Upper lobe of left lung (tissue), 6 donors: ENCODE measurements at places on chromosomes 7 and 10. TPM values are rescaled to one million over a fixed set of nuclear protein-coding genes. Genes with fewer than 3 reads are reported as not detected.

- no peaks in the 10 kb centered on the region for H3K27me3 ChIP-seq
- H3K36me3 ChIP-seq = peaks cover 25% of the 10 kb centered on the region
- DNase-seq = no peak
- H3K4me1 ChIP-seq = peaks cover 17% of the 10 kb centered on the region
Measured at GRCh38 chr10:102492983-102493382, 9.5 kb downstream of the ACTR1A start.

- peak within 1 kb of the TSS; percentile 87 for H3K27ac ChIP-seq
- H3K27me3 ChIP-seq = no peaks in the 10 kb centered on the region
- H3K4me1 ChIP-seq = peaks cover 21% of the 10 kb centered on the region
- DNase-seq = peak; percentile 94
Measured at GRCh38 chr10:95693668-95694534, at the start of gene TCTN3. TCTN3 (minus strand) TSS chr10:95693927; CDS start chr10:95693899, 28 bp downstream.

DNA sequence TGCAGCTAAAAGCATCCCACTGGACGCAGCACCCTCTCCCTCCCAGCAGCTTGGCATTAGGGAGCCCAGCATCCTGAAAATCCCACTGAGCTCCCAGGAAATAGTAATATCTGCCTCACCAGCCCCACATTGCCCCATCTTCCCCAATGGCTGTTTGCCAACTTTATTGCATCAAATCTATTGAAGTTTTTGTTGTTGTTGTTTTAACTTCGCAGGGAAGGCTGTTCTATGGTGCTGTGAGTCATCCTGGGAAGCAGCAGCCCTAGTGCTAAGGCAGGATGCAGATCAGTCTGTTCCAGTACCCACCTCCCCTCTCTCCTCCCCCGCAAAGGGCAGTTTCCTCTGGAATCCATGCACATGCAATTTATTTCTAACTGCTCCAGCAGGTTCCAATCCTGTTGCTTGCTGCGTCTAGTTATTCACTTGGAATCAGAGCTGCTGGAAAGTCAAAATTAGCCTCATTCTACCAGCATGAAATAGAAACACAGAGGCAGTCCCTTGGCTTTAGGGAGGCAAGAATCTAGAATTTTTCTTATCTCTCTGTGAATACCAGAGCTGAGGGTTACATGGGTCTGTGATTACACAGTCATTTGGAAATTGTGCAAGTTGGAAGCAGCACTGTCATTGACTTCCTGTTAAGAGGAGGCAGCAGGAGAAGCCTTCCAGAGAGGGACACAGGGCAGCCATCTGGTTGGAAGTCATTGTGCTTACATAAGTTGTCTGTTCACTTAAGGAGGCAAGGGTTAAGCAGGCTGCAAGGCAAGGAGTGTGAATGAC, 115.9 kb upstream of the CACUL1 start:
- DNase-seq = peak; percentile 38
- peaks cover 16% of the 10 kb centered on the region for H3K4me1 ChIP-seq
- no peaks in the 10 kb centered on the region for H3K36me3 ChIP-seq
- H3K27ac ChIP-seq = no peak overlapping the region
- no peak overlapping the region for H3K4me3 ChIP-seq
- H3K27me3 ChIP-seq = no peaks in the 10 kb centered on the region

- no peak overlapping the region for H3K27ac ChIP-seq
- no peaks in the 10 kb centered on the region for H3K27me3 ChIP-seq
- peak overlapping the region; percentile 22 for H3K4me3 ChIP-seq
- no peak for DNase-seq
- no peaks in the 10 kb centered on the region for H3K36me3 ChIP-seq
Measured at GRCh38 chr7:39855325-39855674, 94.8 kb upstream of the CDK13 start.

DNA sequence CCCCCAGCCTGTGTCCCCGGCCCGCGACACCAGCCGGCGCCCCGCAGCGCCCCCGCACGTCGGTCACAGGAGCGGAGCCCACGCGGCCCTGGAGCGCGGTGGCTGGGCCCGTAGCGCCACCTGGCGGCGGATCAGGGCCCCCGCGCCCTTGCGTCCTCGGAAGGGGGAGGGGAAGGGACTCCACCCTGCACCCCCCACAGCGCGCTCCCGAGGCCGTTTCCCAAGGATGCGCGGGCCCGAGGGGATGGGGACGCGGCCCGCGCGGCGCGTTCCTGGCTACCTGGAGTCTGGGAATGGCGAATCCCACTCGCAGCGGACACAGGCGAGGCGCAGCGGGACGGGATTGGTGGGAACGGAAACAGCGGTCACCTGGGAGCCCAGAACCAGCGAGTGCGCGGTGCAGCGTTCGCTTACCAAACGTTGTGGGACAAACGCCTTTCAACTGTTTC, 23.8 kb upstream of the MKI67 start:
- no peaks in the 10 kb centered on the region for H3K36me3 ChIP-seq
- peak; percentile 93 for DNase-seq
- no peak overlapping the region for H3K27ac ChIP-seq
- no peaks in the 10 kb centered on the region for H3K27me3 ChIP-seq

DNA sequence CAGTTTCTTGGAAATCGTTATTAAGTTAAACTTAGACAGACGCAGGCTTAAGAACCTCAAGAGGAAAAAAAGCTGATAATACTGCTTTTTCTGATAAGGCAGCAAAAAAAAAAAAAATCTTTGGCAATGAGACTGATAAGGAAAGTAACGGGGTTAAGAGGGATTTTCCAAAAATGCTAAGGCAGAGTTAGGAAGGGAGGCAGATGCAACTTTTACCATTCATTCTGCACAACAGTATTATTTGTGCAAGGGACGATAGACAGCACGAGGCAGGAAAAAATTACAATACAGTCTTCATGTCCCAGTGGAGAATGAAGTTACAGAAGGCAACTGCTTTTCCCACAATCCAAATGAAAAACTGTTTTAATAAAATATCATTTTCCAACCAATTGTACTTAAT, 194.0 kb downstream of the DOCK4 start:
- H3K36me3 ChIP-seq = no peaks in the 10 kb centered on the region
- DNase-seq = no peak
- no peak overlapping the region for H3K4me3 ChIP-seq
- no peak overlapping the region for H3K27ac ChIP-seq

DNA sequence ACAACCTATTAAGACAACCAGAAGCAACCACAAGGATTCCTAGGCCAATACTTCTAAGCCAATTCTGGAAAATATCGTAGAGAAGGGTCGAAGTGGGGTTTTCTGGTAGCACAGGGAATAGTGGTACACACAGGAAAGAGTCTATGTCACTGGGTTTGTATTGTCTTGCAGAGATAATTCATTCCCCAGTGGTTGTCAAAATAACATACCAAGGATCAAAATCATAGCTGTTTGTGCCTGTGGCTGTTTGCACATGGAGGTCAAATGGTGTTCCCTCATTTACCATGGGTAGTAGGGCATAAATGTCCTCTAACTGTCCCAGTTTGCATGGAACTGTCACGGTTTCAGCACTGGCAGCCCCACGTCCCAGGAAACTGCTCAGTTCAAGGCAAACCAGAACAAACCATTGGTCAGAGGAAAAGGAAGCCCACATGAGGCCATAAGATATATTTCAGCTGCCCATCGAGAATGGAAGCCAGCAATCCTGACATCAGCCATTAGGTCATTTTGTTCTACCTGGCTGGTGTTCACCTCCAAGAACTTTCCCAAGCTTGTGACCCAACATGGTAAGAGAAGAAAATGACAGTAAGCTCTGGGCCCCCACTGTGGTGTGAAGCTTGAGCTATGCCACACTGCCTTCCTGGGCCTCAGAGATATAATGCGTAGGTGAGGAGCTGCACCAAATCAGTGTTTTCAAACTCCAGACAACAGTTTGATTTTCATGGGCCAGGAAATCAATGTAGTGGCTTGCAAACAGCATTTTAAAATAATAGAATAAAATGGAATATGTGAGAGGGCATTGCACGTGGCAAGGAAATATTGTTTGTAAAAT, 53.9 kb upstream of the NFE2L3 start:
- H3K27me3 ChIP-seq = no peaks in the 10 kb centered on the region
- H3K4me3 ChIP-seq = no peak overlapping the region
- no peaks in the 10 kb centered on the region for H3K36me3 ChIP-seq
- no peaks in the 10 kb centered on the region for H3K4me1 ChIP-seq
- H3K27ac ChIP-seq = no peak overlapping the region
- DNase-seq = no peak

DNA sequence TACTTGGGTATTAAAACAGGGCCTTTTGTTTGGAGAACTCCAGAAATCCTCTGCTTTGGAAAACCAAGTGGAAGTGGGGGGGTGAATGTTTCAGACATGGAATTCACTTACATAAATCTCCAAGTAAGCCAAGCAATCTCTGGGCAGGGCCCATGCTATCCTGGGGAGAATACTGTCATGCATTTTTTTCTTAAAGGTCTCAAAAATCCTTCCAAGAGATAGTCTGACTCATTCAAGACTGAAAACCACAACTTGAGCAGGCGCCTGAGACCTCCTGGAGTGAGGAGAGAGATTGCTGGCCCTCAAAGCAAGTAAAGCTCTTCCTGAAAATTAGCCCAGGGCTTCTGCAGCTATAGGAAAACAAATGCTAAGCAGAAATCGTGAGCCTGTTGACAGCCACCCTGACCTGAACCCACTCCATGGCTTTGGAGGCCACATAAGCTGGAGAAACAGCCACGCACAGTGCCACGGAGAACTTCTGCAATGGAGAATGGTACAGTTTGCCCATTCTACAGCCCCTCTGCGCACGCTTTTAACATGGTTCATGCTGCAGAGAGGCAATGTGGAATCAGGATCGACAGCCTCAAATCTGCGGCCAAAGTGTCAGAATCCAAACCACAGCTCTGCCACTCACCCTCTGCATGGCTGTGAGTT, 203.1 kb upstream of the AUTS2 start:
- no peak overlapping the region for H3K4me3 ChIP-seq
- no peaks in the 10 kb centered on the region for H3K27me3 ChIP-seq
- no peaks in the 10 kb centered on the region for H3K36me3 ChIP-seq
- no peak overlapping the region for H3K27ac ChIP-seq

DNA sequence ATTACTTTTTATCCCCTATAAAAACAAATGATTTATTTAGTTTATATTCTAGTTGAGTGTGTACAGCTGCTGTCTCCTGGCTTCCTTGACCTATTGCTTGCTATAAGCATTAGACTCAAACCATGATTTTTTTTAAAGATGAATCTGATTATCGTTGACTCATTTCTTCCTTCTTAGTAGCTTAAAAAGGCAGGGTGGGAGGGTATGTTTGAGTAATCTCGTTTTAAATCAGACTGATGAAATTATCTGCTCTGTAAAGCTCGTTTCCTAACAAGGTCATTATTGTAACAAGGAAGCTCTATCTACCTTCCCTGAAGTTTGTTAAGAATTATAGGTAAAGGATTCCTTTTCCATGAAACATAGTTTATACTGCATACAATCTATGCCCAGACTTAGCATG, 276.3 kb upstream of the KCND2 start:
- no peaks in the 10 kb centered on the region for H3K36me3 ChIP-seq
- H3K27ac ChIP-seq = no peak overlapping the region
- DNase-seq = no peak
- no peaks in the 10 kb centered on the region for H3K4me1 ChIP-seq

DNA sequence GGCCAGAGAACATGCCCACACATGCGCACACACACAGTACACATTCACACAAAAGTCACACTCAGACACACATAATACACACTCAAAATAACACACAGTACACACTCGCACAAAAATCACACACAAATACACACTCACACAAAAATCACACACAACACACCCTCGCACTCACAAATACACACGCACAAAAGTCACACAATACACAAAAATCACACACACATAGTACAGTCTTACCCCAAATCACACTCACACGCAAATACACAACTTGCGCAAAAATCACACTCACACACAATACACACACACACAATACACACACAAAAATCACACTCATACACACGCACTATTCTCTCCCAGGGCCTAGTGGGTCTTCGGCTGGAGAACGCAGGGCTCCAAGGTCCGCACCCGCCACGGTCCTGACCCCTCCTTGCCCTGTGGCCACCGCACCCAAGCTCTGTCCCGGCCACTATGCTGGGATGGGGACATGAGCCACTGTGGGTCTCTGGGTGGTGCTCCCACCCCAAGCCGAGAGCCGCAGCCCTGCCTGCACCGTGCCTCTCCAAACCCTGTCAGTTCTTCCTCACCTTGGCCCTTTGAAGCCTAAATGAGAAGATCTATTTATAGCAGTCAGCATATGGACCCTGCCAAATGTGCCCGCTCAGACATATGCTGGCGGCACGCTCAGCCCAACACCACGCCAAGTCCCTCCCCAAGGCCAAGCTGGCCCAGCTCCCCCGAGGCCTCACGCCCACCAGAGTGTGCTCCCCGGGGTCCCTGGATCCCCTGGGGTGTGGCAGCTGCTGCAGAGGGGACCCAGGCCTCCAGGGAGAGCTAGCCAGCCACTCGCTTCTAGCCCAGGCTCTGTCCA, 55.9 kb downstream of the ELFN1 start:
- H3K27me3 ChIP-seq = no peaks in the 10 kb centered on the region
- H3K4me3 ChIP-seq = no peak overlapping the region
- no peaks in the 10 kb centered on the region for H3K4me1 ChIP-seq
- no peaks in the 10 kb centered on the region for H3K36me3 ChIP-seq
- DNase-seq = peak; percentile 56
- H3K27ac ChIP-seq = no peak overlapping the region

GRCh38 chr7:128033246-128033645, 2.0 kb upstream of the LRRC4 start:
- no peak for DNase-seq
- H3K27ac ChIP-seq = no peak overlapping the region
- H3K27me3 ChIP-seq = no peaks in the 10 kb centered on the region
- H3K4me3 ChIP-seq = peak overlapping the region; percentile 64

- peaks cover 52% of the 10 kb centered on the region for H3K4me1 ChIP-seq
- DNase-seq = no peak
- H3K27me3 ChIP-seq = no peaks in the 10 kb centered on the region
- H3K36me3 ChIP-seq = no peaks in the 10 kb centered on the region
- peak overlapping the region; percentile 99 for H3K27ac ChIP-seq
- H3K4me3 ChIP-seq = peak overlapping the region; percentile 80
Measured at GRCh38 chr7:116862951-116863670, 724 bp downstream of the CAPZA2 start.

- no peak overlapping the region for H3K27ac ChIP-seq
- no peaks in the 10 kb centered on the region for H3K27me3 ChIP-seq
- H3K4me1 ChIP-seq = peaks cover 15% of the 10 kb centered on the region
Measured at GRCh38 chr10:132310701-132311337, 3.1 kb upstream of the STK32C start.

DNA sequence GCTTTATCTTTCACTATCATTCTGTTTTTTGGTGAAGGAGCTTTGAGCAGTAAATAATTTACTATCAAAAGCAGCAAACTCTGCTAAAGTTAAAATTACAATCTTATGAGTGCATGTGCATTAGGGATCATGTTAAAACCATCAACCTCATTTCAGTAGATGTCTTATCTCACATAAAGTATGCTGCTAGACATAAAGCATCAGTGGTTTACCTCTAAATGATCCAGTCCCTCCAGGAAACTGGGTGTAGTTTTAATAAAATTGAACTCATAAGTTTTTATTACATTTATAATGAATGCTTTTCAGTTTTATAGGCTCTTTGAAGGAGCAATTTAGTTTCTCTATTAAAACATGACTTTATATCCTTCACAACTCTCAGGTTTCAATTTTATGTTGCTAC, 108.7 kb downstream of the LRRN3 start:
- no peaks in the 10 kb centered on the region for H3K27me3 ChIP-seq
- DNase-seq = no peak
- H3K4me3 ChIP-seq = no peak overlapping the region
- no peaks in the 10 kb centered on the region for H3K36me3 ChIP-seq

The LRGUK gene
- 5.2 TPM for total RNA-seq

The ZNF518A gene
- total RNA-seq = 18.1 TPM

The COL1A2 gene
- total RNA-seq = 150 TPM

The RSPH10B gene
- total RNA-seq = 20.5 TPM

The C7orf33 gene
- total RNA-seq = not detected

The WASHC2A gene
- total RNA-seq = 64.0 TPM

The OR2A5 gene
- total RNA-seq = not detected

The TMEM229A gene
- 0.14 TPM for total RNA-seq

The UPK3B gene
- 26.8 TPM for total RNA-seq

The FKBP6 gene
- total RNA-seq = not detected

The ICA1 gene
- 85.4 TPM for total RNA-seq
